Fibroblast of upper back skin (primary cell): ENCODE measurements at places on chromosomes 5 and 9.

DNA sequence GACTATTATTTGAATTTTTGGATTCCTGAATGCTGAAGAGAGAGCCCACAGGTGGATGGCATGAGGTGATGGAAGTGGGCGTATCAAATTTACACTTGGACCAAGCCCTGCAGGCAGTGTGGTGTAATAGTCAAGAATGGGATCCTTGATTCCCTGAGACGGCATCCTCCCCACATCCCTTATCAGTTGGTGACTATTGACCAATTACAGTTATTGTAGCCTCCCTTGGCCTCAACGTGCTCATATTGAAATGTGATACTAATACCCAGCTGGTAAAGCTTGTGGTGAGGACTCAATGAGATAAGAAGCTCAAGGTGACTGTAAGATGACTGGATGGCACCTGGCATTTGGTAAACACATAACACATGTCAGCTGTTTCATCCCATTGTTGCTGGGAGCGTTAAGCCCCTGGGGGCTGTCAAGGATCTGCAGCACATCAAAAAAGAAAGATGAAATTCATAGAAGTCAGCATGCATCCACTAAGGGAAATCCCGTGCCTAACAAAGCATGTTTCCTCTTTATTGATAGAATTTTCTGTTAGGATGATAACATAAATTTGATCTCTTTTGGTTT, 65.6 kb upstream of the IRX2 start:
- DNase-seq: no peak

DNA sequence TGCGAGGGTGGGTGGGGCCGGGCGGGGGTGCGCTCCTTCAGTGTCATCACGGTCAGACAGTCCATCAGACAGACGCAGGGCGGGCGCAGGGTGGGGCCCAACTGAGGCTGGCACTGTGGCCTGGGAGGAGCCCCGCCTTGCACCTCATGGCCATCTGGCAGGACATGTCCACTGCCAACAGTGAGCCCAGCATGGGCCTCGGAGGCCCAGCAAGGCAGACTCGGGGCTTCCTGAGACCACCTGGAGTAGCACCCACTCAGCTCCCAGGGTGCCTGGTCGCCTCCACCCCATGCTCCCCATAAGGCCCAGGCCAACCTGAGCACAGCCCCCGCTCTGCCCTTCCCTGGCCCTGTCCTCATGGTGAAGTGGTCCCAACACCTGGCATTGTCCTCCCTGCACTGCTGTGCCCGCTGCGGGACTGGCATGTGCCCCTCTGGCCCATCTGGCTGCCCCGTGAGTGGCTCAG, 8.5 kb upstream of the GPSM1 start:
- DNase-seq: no peak

- no peak for DNase-seq
Measured at GRCh38 chr5:122775550-122776542, 966 bp downstream of the SNX2 start.

DNA sequence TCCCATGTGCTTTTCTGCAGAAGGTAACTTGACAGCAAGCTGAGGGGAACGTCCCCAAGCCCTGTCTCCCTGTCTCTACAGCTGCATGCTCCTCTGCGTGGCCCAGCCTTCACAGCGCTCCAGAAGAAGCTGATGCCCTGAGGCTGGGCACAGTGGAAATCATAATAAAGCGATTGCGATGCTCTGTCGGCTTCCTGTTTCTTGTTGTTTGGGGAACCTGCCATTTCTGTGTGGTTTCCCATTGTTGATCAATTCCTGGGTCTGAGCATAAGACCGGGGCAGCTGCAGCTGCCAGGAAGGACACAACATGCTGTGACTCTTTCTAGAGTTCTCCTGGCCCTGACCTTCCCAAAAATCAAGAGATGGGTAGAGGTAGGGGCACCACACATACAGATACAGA, 7.2 kb upstream of the DNAJB5 start:
- DNase-seq: no peak

DNA sequence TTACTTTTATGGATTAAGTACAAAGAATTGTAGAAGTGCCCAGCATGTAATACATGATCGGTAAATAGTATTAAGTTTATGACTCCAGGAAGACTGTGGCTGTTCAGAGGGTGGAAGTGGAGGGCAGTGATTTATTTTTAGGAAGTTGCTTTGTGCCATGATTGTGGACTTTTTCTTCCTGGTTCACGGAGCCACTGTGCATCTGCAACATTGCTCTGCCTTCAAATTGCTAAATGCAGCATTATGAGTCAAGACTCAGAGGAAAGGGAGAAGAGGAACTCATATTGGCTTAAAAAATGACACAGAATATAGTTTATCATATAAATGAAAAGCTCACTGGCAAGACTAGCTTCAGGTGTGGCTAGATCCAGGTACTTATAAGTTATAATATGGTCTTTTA, 301.5 kb downstream of the KCTD16 start:
- no peak for DNase-seq

DNA sequence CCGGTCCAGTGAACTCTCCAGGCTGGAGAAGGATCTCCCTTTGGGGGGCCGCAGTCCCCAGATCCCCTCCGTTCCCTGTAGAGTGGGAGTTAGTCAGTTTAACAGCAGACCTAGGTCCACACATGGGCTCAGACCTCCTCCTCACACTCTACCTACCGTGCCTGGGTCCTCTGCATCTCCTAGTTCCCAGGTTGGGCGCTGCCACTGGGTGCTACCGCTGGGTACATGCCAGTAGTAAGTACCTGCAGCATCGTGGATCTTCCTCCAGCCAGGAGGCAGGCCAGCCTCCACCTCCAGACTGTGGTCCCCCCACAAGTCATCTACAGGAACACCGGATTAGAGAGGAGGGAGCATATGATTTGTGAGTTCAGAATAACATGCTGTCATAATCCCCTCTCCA, 802 bp downstream of the APBB3 start:
- no peak for DNase-seq

GRCh38 chr5:111472579-111472978, 39.8 kb downstream of the STARD4 start:
- DNase-seq: no peak

DNA sequence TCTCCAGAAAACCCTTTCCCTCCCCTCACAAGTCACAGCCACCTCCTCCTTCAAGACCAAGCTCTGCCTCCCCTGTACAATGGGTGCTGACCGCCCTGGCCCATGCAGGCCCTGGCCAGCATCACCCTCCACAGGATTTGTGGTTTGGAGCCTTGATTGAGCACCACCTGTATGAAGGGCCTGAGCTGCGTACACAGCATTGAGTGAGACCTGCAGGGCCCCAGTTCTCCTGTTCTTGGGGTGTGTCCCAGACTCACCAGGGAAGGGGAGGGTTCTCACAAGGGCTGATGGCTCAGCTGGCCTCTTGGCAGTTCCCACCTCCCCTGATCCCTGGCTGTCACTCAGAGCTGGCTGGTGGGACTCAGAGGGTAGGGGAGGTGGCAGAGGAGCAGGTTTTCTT, 63.7 kb upstream of the IER5L start:
- DNase-seq: no peak

GRCh38 chr9:128724744-128725211, 851 bp upstream of the ZDHHC12 start:
- peak; percentile 70 for DNase-seq

GRCh38 chr9:69817202-69817601, 3.4 kb upstream of the CFAP95 start:
- DNase-seq: no peak

- peak; percentile 0 for DNase-seq
Measured at GRCh38 chr5:148091991-148092964, 28.5 kb downstream of the SPINK5 start.

DNA sequence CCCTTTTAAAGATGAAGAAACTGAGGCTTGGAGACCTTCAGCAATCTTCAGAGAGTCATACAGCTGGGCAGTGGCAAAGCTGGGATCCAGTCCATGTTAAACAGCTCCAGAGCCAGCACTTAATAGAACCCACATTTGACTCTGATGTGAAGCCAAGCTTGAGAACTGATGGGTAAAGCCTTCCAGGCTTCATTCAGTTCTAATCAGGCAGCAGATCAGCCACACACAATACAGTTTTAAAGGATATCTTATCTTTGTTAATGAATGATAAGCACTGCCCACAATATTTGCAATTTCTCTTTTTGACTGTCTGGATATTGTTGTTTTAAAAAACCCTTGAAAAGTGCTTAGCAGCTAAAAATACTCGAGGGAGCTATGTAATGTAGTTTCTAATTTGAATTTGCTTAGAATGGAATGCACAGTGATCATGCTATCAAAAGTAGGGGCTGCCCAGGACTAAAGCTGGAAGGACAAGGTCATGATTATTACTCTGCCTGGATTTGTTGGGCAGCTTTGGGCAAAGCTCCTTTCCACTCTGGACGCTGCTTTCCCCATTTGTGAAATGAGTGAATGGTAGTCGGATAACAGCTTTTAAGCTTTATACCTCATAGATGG, 31.3 kb upstream of the HTR4 start:
- DNase-seq: no peak

GRCh38 chr5:150085191-150085912, 1.0 kb downstream of the CSF1R start:
- DNase-seq: no peak

DNA sequence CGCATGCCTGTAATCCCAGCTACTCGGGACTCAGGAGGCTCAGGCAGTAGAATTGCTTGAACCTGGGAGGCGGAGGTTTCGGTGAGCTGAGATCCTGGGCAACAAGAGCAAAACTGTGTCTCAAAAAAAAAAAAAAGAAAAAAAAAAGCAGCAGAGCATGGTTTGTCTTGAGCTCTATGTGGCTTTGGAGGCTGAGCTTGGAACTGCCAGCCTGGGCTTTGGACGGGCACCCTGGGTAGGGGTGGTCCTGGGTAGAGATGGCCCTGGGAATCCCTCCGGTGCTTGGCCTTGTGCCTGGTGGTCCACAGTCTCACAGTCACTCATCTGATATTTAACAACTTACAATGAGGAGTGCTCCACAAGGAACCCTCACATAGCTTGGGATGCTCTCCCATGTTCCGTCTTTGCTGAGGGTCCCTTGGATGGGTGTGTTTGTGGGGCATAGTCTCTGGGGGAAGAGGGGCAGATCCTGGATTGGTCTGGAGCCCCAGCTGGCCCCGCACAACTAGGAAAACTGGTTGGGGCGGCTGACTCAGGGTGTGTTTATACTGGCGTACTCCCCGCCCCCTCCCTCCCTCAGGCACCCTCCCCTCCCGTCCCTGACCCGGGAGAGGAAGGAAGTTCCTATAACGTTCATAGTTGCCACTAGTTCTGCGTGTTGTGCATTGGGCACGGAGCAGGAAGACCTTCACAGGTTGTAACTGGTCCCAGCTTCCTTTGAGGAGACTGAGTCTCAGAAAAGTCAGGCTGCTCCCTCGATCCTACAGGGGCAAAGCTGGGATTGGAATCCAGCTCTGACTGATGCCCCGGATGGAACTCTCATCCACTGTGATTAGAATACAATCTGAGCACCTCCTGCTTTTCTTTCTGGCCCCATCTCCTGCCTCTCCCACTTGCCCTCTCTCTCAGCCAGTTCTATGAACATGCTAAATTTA, 11.2 kb downstream of the IER5L start:
- DNase-seq: peak; percentile 75
